Effector CD8-positive, alpha-beta T cell (primary cell): ENCODE measurements at places on chromosomes 3 and 15.

DNA sequence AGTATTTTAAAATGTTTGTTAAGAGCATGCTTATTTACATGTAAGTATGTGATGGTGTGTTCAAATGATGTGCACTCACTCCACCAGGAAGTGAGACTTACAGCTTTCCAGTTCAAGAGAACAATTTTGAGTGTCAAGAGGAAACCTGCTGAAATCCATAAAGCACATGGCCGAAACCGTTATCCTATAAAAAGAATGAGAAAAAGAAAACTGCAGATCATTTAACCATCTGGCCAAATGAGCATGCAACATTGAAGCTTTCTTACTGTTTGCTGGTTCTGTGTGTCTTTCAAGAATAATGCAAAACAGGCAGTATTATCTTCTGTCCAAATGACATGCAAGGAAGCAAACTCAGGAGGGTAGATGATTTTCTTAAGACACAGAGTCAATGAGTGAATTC, 26.3 kb downstream of the GABRR3 start:
- DNase-seq: no peak

- no peak for DNase-seq
These were observed 33.6 kb downstream of the GOLGA6L10 start for GRCh38 chr15:82315519-82316246.

DNA sequence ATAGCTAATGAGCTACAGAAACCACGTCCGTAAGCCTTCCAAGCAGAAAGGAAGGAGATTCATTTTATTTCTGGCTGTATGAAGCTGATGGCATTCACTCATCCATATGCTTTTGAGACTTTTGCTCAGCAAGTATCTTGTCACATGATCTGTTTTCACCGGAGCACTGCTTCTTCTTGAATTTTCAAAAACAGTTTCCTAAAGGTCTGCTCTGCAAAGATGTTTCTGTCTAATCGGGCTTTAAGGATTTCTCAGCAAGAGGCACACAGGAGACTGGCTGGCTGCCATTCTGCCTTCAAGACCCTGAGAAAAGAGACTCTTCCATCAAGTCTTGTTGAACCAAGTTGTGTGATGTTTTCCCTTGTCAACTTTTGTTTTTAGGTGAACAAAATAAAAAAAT, 289.6 kb upstream of the LYSMD4 start:
- DNase-seq: no peak

DNA sequence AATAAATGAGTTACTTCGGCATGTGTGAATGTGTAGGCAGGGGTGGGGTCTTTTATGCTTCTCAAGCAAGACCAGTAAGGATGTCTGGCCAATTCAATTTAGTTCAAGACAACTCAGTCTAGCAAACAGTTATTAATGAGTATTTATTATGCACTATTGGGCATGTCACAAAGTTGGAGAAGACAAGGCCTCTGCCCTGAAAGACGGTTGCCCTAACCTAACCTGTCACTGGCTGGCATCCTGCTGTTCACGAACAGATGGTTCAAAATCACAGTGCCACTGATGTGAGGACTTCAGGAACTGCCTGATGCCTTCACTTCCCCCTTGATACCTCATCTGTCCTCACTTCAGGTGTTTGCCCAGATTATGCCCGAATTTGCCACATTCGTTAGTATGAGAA, 217.8 kb downstream of the SOX2 start:
- no peak for DNase-seq

- no peak for DNase-seq
These were observed 9.8 kb downstream of the SRGAP3 start for GRCh38 chr3:9239680-9240079.

GRCh38 chr15:85762039-85762755, 32.5 kb downstream of the KLHL25 start:
- DNase-seq: no peak

GRCh38 chr3:46371519-46372340, 984 bp downstream of the CCR5 start:
- DNase-seq: no peak

GRCh38 chr3:67875858-67876257, 221.4 kb upstream of the SUCLG2 start:
- DNase-seq: no peak

DNA sequence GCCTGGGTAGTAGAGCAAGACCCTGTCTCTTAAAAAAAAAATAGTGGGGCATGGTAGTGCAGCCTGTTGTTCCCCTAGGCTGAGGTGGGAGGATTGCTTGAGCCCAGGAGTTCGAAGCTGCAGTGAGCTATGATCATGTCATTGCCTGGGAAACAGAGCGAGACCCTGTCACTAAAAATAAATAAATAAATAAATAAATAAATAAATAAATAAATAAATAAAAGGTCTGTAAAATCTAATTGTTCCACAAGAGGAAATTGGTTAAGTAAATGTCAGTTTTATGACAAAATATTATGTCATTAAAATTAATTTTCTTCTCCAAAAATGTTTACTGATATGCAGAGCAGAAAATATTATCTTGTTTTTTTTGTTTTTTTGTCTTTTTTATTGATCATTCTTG, 5.3 kb downstream of the CRELD1 start:
- no peak for DNase-seq

DNA sequence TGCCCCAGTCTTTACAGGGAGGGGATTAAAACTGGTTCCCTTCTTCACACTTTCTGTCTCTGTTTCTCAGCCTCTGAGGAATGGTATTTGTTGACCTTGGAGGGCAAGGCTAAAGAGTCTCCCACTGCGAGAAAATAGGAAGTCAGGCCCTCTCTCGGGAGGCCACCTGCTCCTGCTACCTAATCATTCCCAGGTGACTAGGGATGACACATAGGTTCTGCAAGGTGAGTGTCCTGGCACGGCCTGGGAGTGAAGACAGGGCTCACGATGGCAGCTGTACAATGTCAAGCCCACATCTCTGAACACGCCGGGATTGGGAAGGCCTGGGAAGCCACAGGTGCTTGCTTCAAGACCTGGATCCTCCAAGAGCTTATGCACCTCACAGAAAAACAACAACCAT, 314.2 kb downstream of the NTRK3 start:
- no peak for DNase-seq

DNA sequence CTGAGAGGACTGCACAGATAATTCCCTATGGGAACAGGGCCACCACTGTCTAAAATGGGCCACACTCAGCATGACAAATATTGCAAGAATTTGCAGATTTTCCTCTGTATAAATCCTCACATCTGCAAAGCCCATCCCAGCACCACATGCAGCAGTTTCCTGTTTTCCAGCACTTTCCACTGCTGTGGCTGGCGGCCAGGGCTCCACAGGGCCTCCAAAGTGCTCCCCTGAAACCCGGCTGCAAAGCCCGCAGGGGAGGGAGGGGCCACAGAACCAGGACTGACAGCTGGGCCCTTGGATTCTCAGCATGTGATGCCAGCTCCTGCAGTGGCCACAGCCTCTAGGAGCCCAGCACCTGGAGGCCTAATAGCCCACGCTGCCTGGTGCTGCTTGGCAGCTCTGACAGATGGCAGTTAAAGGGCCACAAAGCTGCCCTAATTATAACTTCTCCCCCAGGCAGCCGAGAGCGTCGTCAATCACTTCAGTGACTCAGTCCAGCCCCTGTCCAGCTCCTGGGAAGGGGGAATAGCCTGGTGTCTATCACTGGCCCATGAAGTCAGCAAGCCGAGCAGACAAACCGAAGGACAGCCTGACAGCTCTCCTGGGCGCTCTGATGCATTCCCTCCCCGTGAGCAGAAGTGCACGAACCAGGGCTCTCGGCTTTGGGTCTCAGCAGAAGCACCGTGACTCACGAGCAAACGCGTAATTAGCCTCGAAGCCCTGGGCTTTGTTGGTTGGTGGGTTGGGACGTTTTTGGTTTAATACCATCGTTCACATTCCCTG, 4.7 kb downstream of the LRRC15 start:
- no peak for DNase-seq

- no peak for DNase-seq
These were observed 227.6 kb downstream of the NECTIN3 start for GRCh38 chr3:111299192-111299615.

- no peak for DNase-seq
These were observed 75.9 kb downstream of the BOC start for GRCh38 chr3:113287111-113287802.

- no peak for DNase-seq
These were observed 36.5 kb downstream of the NSUN3 start for GRCh38 chr3:94099311-94099710.

DNA sequence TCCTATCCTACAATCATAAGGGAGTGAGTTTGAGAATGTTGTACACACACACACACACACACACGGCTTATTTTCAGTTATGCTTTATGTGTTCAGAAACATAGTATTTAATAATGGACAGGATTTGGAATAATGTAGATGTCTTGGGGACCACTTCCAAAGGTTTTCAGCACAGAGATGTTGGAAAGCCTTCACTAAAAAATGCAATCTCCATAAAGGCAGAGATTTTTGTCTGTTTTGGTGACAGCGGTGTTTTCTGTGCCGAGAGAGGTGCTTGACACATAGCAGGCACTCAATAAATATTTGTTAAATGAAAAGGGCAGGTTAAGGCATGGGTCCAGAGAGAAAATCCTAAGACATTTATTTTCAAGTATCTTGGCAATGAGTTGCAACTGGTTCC, 428.2 kb upstream of the RGMA start:
- no peak for DNase-seq

GRCh38 chr3:177800561-177800960, 603.3 kb upstream of the TBL1XR1 start:
- DNase-seq: no peak

DNA sequence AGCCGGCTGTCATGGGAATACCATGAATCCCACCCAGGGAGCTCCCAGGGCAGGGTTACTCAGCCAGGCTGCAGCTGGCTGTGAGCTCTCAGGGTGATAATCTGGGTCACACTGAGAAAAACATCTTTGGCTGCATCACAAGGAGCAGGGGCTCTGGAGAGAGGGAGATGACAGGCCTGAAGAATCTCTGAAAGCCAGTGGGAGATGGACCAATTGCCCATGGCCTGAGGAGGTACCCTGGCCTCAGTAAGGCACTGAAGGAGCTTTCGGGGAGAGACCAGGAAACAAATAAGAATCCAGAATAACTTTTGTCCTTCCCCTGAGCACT, 28.2 kb upstream of the GOLGA6C start:
- DNase-seq: no peak

DNA sequence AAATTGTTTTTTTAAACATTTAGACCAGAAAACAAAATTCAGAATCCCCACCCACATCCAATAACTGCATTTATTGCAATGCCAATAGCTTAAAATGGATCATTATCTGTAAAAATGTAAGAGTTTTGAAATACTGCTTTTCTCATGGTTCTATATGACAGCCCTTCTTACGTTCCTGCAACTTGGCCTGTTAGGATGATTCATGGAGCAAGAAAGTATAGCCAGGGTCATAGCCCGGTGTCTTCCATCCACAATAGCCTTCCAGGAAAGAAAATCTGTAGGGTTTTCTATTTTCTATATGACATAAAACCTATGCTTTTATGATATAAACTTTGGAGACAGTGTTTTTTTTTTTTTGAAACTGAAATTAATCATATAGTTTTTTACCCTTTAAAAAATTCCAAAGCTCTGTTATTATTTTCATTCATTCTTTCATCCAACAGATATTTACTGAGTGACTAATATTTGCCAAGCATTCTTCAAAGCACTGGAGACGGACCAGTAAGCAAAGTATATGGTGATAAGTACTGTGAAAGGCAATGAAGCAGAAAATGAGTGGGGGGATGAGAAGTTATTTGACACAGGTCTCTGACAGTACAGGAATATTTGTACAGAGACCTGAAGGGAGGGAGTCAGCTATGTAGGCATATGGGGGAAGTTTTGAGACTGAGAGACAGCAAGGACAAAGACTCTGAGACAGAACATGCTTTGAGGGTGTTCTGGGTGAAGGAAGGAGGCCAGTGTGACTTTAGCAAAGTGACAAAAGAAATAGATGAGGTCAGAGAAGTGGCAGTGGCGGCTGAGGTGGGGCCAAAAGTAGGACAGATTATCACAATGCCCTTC, 29.0 kb upstream of the SLC2A2 start:
- DNase-seq: no peak

DNA sequence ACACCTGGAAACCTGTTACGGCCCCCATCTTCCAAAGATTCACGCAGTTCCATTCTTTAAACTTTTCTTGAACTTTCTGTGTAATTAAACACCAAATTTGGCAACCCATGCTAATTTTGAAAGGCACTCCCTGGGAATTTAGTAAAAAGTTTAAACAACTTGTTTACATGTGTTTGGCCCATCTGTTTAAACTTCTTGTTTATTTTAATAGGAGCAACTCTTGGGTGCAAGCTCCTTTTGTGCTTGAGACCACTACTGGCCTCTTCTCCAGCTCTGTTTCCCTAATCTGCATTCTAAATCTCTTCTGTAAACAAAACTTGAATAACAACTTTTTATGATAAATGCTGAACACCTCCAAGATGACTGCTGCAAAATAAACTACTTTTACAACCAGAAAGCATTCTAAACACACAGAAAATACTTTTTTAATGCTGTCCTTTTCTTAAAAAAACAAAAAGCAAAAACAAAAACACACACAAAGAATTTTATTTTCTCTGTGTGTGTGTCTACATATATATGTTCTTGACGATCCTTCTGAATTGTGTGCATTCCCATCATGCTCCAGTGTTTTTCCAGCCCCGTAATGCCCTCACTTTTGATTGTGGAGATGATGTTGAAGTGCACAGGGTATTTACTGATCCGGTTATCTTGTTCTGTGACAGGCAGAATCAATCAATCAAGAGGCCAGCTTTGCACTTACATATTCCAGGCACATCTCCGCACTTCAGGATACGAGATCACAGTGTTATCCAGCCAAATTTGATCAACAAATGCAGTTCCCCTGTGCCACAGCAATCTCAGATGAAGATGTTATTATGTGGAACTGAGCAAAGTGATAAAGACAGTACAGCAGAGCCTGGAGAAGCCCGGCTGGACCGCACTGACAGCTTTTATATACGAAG, 416.9 kb downstream of the FOXP1 start:
- no peak for DNase-seq

DNA sequence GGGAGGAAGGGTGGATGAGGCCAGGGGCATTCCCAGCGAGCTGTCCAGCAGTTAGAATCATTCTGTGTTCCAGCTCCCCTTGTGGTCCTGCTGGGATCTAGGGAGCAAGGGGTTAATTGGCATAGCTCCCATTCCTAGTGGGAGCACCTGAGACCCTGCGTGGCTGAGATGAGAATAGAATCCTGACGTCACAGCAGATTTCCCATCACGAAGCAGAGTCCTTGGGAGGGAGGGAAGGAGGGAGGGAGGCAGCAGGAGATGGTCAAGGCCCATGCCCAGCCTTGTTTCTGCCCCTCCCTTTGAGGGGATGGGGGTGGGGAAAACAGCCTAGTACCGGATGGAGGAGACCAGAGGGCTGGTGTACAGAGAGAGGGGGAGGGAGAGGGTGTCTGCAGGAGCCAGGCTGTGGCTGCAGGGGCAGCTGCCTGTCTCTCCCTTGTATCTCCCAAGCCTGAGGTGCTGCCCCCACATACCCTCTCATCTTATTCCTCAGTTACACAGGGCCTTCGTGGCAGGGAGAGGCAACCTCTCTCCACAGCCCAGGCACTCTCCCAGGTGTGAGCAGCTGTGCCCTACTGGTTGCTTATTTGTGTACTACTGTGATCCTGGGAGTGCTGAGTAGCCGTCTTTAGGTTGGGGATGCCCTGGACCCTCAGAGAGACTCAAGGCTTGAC, 5.4 kb downstream of the TYRO3 start:
- DNase-seq: no peak

GRCh38 chr15:60555291-60555690, 76.3 kb upstream of the ICE2 start:
- DNase-seq: no peak

GRCh38 chr3:62631488-62631887, 243.7 kb downstream of the CADPS start:
- DNase-seq: no peak

GRCh38 chr15:71921191-71921590, 110.8 kb downstream of the NR2E3 start:
- DNase-seq: no peak
